CD4-positive, alpha-beta T cell (primary cell): ENCODE measurements at places on chromosomes 11 and 22. TPM values are rescaled to one million over a fixed set of nuclear protein-coding genes. Genes with fewer than 3 reads are reported as not detected.

DNA sequence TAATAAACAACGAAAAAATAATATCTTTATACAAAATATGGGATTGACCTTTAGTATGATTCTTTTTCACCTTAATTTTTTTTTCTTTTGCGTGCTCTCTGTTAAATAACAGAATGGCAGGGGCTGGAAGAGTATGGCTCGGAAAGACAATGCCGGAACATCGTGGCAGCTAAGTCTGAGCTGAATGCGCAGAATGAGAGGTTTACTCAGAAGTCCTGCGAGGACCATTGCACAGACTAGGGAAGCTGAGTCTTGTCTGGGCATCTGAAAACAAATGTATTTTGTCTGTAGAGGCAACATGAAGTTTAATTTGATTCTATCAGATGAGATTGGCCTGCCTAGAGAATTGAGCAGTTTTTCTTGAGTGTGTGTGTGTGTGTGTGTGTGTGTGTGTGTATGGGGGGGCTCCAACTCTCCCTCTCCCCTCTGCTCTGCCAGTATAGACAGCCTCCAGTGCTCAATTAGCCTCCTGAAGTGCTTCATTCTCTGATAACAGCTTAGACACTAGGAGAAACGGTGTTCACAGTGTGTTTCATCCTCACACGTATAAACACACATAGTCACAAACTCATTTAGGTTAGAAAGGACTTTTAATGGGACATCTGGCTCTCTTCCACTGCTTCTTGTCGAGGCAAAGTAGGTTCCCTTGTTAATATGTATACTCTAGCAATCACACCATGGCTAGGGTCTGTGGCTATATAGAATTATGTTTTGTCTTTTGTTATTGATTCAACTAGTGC, 244.3 kb upstream of the SORL1-AS1 start:
- DNase-seq = no peak

- no peak for DNase-seq
Observed at GRCh38 chr11:36053862-36054261, 110.0 kb downstream of the LDLRAD3 start.

DNA sequence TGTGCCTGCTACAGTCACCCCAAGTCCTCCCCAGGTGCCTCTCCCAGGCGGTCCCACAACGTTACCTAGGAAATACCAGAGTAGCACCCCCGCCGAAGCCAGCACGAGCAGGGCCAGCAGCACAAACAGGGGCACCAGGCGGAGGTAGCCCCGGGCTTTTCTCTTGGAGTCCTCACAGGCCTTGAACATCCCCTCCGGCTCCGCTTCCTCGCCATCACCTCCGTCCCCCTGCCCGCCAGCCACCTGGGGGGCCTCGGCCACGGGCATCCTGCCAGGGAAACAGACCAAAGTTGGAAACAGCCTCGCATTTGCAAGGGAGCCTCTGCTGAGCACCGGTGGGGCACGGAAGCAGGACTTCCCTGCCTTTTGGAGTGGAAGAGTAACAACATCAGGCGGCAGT, 6.4 kb downstream of the TMPRSS6 start:
- DNase-seq = no peak

DNA sequence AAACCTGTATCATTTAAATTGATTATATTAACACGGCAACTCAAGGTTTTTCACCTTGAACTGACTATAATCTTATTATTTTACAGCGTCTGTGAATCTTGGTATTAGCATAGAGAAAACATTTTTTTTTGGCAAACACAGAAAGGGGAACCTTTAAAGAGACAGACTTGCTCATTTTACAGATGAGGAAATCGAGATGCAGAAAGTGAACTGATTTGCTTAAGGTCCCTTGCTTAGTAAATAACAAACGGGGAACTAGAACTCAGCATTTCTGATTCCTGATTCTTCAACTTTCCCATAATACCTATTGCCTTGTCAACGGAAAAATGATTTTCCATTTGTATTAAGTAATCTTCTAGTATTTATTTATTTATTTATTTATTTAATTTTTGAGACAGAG, 33.2 kb upstream of the CECR2 start:
- DNase-seq = no peak

- DNase-seq = no peak
Observed at GRCh38 chr11:45141171-45141570, 5.3 kb upstream of the PRDM11 start.

DNA sequence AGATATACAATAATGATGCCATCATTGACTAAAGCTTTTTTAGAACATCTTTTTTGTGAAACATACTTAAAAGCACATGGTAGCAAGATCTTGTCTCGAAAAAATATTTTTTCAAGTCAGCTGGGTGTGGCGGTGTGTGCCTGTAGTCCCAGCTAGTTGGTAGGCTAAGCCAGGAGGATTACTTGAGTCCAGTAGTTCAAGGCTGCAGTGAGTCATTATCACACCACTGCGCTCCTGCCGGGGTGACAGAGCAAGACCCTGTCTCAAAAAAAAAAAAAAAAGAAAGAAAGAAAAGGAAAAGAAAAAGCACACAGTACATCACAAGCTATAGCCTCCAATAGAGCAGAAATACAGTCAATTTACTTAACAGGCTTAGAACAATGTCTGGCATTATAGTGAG, 37.0 kb downstream of the ENTHD1 start:
- no peak for DNase-seq

DNA sequence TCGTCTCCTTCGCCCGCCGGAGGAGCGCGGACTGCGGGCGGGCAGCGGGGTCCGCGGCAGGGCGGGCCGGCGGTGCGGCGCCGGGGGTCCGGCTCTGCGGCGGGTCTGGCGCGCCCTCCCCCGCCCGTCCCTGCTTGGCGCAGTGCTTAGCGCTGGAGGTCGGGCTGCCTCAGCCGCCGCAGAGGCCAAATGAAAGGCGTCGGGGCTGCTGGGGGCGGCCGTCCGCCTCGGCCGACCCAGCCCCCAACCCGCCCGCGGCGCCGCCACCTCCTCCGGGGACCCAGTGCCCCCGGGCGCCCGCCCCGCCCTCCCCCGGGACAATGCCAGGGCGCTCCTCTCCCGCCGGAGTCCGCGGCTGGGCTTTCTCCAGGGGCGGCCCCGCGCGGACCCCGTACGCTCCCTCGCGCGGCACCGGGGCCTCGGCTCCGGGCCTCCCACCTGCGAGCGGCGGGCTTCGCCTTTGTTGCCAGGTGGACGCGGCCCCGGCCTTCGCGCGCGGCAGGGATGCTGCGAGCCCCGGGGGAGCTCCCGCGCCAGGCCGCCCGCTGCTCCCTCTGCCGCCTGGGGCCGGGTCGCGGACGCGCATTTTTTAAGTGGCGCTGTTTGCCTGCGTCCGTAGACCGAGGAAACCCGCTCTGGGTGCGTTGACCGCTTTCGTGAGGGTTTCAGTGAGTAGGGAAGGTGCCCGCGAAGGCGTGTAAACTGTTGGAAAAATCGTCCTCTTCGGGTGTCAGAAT, 583 bp downstream of the APLP2 start:
- peak; percentile 71 for DNase-seq

- DNase-seq = no peak
Observed at GRCh38 chr11:122168218-122168617, 52.2 kb upstream of the BLID start.

- no peak for DNase-seq
Observed at GRCh38 chr11:126421271-126421671, 65.8 kb downstream of the ST3GAL4 start.

GRCh38 chr11:112928136-112928535, 33.1 kb upstream of the NCAM1 start:
- DNase-seq = no peak

GRCh38 chr22:40396882-40397281, 26.5 kb downstream of the SGSM3 start:
- no peak for DNase-seq

GRCh38 chr11:1608363-1608762, at the start of gene KRTAP5-3:
Gene KRTAP5-3, minus strand, starts transcription at chr11:1608463. Its CDS starts 78 bp downstream, at chr11:1608385.
- DNase-seq = no peak

DNA sequence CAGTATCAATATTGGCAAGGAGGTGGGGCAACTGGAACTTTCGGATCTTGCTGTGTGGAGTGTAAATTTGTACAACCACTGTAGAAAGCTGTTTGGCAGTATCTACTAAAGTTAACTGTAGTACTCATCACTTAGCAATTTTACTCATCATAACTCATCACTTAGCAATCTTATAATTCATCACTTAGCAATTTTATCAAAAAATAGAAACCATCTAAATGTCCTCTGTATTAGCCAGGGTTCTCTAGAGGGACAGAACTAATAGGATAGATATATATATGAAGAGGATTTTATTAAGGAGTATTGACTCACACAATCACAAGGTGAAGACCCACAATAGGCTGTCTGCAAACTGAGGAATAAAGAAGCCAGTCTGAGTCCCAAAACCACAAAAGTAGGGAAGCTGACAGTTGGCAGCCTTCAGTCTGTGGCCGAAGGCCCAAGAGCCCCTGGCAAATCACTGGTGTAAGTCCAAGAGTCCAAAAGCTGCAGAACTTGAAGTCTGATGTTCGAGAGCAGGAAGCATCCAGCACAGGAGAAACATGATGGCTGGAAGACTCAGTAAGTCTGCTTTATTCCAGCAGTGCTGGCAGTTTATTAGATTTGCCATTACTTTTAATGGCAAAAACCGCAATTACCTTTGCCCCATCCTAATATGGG, 92.9 kb upstream of the USP47 start:
- DNase-seq = no peak

DNA sequence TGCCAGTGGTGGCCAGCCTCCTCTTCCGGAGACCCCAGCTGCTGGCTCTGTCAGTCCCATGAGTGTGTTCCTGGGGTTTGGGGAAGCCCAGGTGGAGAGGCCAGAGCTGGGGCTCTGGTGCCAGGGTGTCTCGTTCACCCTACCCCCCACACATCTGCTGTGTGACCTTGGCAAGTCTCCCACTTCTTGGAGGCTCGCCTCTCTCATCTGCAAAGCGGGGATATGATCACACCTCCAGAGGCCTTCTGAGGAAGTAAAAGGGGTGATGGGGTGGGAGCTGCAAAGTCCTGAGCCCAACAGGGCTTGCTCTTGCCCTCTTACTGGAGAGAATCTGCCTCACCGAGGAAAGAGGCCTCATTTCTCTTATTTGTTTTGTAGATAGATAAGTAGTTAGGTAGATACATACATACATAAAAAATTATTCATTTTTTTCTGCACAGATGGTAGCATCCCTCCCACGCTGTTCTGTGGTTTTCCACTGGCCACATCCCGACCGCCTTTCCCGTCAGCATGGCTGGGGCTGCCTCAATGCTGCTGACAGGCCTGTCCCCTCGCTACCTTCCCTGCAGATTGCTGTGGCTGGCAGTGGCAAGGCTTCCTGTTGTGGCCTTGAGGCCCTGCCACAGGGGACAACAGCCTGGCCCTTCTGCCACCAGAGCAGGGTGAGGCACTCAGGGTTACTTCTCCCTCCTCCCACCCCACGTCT, 23.9 kb downstream of the MYO7A start:
- DNase-seq = peak; percentile 14

DNA sequence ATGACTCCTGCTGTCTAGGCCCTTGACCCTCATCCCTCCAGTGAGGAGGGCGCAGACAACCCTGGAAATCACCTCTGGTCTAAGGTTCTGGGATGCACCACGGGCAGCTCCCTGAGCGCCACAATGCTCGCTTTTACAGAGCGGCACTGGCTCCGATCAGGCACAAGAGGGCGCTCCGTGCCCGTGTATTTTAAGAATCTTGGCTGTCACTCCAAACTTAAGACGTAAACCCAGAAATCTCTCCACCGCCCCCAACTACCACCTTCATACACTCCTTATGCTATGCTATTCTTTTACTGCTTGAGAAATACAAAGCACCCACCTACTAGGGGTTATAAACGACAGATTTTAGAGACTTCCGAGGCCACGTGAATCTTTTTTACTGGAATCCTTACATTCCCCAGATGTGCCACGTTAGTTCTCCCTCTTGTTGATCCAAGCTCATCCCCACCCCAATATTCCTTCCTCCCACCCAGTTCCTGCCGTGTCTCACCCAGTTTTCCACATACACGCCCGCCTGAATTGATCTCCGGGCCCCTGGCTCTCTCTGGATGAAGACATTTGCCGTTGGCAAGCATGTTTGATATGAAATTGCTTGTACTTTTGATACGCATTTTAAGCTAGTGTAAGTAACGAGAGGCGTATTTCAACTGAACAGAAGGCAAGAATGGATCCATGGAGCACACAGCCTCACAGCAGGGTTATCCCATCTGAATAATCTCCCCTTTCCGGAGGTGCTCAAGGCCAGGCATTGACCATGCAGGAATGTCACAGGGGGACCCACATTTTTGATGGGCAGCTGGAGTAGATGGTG, 453.5 kb downstream of the OPCML start:
- DNase-seq = no peak

- no peak for DNase-seq
Observed at GRCh38 chr11:17531636-17532113, 12.5 kb downstream of the USH1C start.

DNA sequence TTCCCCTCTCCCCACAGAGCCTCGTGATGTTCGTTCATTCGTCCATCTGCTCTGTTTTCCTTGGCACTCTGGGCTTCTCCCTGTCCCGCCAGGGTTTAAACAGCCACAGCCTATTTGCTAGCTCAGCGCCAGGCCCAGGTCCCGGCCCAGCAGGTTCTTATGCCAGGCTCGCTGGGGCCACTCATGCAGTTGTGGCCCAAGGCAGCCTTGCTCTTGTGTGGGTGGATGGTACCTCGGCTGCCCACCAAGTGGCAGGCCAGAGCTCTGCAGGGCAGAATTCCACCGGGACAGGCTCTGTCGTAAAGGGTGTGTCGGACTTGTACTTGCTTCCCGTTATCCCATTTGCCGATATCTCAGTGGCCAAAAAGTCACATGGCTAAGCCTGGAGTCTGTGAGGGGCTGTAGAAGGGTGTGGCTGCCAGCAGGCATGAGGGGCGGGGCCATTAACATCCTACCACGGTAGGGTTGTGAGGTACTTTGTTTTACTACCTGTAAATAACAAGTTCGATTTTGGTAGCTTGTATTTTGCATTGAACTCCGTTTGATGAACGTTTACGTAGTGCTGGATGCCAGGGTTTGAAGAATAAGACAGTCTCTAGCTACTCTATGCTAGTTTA, 7.9 kb downstream of the FAM118A start:
- no peak for DNase-seq

GRCh38 chr11:64294774-64295173, 3.7 kb downstream of the KCNK4 start:
- DNase-seq = no peak

DNA sequence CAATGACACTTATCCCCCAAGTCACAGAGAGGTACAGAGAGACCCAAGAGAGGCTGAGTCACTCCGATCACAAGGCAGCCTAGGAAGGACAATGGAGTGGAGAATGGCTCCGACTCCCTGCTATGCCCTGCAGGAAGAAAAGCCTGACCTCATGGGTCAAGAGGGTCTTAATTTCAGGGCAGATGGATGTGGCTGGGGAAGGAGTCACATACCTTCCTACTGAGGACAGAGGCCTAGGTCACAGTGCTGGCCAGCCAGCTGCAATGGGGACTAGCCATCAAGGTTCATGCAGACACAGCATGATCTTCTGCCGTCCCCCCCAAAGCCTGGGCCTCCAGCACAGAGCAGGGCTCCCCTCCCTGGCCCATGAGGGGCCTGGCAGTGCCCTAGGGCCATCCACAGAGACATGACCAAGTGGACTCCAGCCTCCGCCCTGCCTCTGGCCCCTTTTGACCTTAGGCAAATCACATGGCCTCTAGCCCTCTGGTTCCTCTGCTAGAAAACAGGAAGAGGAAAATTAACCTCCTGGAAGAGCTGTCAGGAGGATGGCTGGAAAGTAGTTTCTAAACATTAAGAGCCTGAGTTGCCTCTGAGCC, 1.8 kb downstream of the ARRB1 start:
- no peak for DNase-seq

The MUC5B gene
- total RNA-seq = not detected

The TEX12 gene
- 0.82 TPM for total RNA-seq

The ALX4 gene
- not detected for total RNA-seq

The MICAL2 gene
- total RNA-seq = 12.8 TPM

The MS4A3 gene
- not detected for total RNA-seq

The ACR gene
- not detected for total RNA-seq

The SPECC1L gene
- 31.8 TPM for total RNA-seq

The SLC15A3 gene
- total RNA-seq = 11.9 TPM

The C11orf58 gene
- total RNA-seq = 145 TPM

The CEP126 gene
- total RNA-seq = 0.96 TPM

The MMP3 gene
- total RNA-seq = not detected
